Kidney (tissue), 22 donors: ENCODE measurements at places on chromosomes 5 and 9.
A peak's percentile ranks its signal among the peaks of the same experiment; 100 is the strongest.

- peak; percentile 78 for DNase-seq
Observed at GRCh38 chr9:123081824-123082223, 48.4 kb downstream of the GPR21 start.

GRCh38 chr5:42108468-42108867 is 183.4 kb downstream of the FBXO4 start:
- no peak for DNase-seq

GRCh38 chr9:133027134-133027533 is 3.7 kb upstream of the GTF3C5 start:
- no peak for DNase-seq

GRCh38 chr9:94693485-94694204 is 32.9 kb upstream of the AOPEP start:
- no peak for DNase-seq

DNA sequence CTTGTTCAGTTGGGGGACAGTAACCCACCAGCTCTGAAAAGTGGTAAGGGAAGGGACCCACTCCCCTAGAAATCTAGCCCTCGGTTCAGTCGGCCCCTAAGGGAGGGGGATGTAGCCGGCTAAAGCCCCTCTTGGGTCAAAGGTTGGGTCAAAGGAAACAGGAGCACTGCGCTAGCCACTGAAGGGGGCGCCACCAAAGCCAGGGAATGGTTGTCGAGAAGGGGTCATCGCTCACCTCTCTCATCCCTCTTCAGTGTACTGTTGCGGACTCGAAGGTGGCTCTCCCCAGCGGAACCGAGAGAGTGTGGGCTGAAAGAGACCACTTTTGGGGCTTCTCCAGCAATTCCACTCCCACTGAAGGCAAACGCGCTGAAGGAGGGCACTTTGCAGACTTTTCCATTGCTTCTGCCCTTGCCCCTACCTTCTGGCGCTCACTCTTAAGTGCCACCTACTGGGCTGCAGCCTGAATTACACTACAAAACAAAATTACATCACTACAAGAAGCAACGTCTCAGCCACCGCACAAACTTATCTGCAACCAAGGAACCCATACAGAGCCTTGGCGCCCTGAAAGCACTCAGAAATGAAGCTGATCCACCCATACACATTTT is 396.9 kb downstream of the PDE4D start:
- no peak for DNase-seq

DNA sequence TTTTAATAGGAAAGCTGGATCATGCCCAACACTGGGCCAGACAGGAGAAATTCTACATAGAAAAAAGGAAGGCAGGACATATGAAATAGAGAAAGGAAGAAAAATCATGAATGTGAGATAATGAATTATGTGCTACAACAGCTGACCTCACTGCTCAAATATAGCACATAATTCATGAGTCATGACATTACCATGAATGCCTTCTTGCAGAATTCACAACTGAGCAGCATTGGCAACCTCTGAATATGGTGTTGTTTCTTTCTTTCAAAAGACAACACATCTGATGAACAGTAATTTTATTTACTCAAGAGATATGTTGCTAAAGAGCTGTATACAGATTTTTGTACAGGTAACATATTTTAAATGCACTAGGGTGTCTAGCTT is 34.4 kb downstream of the APBA1 start:
- no peak for DNase-seq
